Right kidney (tissue), 9 donors: ENCODE measurements at places on chromosomes 1 and 21.

DNA sequence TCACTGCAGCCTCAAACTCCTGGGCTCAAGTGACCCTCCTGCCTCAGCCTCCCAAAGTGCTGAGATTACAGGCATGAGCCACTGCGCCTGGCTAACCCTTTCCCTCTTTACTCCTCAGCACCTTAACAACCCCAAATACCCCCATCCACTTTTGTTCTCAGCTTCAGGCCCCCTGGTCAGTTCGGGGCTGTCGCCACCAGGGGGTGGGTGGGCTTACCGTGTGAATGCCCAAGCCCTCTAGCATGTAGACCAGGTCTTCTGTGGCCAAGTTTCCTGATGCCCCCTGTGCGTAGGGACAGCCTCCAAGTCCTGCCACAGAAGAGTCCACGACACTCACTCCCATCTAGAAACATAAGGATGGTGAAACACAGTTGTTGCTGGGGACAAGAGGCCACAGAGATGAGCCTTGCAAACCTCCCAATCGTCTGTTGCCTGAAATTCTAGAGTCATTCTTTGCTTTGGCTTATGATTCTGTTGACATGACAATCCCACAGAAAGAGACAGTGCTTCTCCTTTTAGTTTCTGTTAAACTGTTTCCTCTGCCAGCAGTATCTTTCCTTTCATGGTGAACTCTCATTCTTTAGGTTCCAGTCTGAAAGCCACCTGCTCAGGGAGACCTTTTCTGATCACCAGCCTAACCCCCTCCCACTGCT, 3.8 kb upstream of the GALE start:
- no peak for DNase-seq

- peak; percentile 95 for DNase-seq
Measured at GRCh38 chr1:112707221-112708001, 484 bp upstream of the RHOC start.

DNA sequence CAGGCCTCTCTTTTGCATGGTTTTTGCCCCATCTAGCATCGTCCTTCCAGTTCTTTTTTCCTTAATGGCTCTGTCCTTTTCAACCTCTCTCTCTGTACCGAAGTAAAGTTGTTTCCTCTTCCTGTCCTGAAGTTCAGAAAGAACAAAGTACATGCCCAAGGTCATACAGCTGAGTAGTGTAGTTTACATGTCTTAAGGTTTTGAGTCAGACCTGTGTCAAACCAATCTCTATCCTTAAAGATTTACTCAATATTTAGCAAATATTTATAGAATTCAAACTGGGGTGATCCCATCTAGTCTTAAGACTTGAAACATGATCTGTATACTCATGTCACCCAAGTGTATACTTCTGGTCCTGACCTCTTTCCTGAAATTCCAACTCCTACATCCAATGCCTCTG, 118.7 kb upstream of the SGIP1 start:
- no peak for DNase-seq

- no peak for DNase-seq
Measured at GRCh38 chr1:116698244-116698595, 30.7 kb upstream of the IGSF3 start.

DNA sequence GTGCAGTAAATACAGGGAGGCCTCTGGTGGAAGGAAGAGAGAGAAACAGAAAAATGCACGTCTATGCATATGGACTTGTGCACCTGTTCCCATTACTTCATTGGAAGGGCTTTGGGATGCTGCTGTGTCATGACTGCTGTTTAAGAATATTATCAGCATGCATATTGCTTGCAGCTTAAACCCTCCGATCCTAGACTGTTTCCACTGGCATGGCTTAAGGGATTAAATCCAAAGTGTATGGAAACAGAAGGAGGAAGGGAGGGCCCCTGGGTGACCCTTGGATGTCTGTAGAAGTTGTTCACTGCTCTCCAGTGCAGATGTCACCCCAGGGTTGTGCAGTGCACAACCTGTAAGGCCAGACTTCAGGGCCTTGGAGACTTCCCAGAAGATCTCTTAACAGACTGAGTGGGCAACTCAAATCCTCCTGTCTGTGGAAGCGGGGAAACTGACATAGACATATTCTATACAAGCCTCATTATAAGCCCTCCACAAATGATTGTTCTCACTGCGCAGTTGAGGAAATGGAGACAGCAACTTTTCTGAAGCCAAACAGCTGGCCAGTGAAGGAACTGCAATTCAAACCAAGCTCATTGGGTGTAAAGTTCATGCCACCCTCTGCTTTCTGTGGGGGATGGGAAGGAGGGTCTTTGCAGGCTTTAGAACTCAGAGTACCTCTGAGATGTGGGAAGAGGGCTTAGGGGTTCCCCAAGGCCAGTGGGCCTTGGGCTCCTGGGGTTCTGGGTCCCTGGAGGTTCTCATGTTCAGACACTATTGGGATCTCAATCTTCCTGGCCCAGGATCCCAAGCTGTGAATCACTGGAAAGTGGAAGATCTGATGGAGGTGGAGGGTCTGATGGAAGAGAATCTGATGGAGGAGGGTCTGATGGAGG, 73.8 kb downstream of the UMODL1 start:
- DNase-seq = no peak

DNA sequence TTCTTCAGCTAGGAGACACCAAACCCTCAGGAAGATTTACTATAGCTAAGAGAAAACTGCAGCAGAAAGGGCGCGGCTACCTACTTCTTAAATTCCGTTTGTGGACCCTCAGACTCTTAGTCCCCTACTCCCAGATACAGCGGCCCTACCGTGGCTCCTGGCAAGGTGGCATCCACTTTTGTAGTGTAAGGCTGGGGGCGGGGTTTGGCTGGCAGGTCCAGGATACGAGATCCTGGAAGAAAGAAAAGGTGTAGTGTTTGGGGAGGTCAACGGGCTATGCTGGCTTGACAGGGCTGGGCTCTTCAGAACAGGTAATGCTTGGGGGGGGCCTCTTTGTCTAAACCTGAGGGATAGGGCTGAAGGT, 280 bp downstream of the CREB3L4 start:
- DNase-seq = no peak

DNA sequence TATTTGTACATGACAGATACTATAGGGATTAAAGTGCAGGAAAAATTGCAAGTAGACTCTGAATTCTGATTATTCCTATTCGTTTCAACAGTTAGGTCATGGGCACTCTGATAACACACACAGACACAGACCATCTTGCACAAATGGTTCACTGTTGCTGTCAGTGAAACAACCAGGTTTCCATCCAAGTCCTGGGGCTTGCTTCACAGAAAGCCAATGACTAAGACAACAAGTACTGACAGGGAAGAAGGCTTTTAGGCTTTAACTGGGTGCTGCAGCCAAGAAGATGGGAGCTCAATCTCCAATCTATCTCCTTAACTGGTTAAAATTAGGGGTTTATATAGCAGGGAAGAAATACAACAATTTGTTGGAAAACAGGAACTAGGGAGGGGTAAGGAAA, 57.6 kb downstream of the RIMS3 start:
- no peak for DNase-seq

GRCh38 chr1:156368157-156368658, 803 bp upstream of the RHBG start:
- DNase-seq = peak; percentile 40

DNA sequence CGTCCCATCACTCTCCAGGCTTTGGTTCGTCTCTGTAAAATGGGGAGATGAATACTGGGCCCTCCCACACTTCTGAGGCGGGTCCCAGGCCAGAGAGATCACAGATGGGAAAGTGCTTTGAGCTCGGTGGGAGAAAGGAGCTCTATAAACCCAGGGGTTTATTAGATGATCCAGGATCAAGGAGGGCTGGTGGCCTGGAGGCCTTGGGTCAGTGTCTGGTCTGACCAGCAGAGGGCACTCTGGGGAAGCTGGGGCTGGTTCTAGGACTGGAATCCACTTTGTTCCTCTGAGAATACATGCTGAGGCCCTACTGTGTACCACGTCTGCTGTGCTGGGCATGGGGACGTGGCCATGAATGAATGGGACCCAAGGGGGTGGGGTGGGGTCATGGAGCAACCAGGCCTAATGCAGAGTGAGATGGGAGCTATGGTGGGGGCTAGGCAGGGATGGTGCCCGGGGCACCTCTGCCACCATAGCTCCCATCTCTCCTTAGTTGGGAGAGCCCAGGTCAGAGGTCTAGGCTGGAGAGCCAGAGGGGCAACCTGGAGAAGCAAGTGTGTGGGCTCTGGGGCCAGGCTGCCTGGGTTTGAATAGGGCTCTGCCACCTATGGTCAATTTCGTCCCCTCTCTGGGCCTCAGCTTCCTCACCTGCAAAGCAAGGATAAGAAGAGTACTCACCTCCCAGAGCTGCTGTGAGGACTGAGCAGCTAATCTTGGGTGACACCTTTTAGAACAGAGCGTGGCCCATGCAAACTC, 9.0 kb upstream of the FAM131C start:
- DNase-seq = peak; percentile 43

DNA sequence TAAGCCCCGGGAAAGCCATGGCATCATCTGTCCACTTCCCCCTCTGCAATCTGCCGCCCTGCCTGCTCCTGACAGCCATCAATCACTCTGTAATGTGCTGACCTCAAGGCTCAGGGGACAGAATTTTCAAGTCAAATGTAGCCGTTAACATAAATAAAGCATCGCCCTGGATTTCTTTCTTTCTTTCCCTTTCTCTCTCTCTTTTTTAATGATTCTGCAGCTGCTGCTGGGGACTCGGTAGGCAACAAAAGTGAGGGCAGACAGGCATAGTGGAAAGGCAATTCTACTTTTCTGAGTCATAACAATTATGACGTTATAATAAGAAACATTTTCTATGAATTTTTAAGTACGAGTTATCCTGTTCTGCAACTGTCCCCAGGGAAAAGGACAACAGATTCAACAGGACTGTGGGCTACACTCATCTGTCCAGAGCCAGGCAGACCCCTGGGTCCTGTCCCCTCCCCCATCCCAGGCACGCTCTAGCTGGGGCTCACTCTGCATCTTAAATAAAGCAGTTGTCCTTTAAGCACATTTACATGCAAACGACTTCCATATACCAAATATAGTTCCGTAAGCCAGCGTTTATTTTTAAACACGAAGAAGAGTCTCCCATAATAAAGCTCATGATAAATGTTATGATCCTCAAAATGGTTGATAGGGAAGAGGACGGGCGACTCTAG, 78.7 kb downstream of the SSBP3 start:
- DNase-seq = no peak

- DNase-seq = peak; percentile 37
Measured at GRCh38 chr1:53295726-53296116, 32.1 kb downstream of the LRP8 start.

GRCh38 chr1:120178799-120179756, 2.8 kb upstream of the SEC22B start:
- peak; percentile 22 for DNase-seq

GRCh38 chr1:201883786-201884185, 4.9 kb upstream of the SHISA4 start:
- no peak for DNase-seq

DNA sequence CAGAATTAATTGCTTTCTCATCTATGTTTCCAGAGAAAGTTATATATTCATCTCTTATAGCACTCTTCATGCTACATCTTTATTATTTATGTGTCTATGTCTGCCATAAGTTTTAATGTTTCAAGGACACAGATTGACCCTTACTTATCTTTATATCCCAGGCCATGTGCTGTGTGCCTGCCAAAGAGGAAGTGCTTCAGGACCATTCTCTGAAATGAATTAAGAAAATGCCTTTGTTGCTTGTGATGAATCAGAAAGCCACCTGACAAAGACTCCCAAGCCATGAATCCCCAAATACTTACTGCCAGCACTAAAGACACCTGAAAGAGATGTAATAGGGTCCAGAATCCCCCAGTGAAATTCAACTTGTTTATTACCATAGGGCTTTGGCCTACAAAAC, 342.1 kb upstream of the C1orf87 start:
- no peak for DNase-seq

DNA sequence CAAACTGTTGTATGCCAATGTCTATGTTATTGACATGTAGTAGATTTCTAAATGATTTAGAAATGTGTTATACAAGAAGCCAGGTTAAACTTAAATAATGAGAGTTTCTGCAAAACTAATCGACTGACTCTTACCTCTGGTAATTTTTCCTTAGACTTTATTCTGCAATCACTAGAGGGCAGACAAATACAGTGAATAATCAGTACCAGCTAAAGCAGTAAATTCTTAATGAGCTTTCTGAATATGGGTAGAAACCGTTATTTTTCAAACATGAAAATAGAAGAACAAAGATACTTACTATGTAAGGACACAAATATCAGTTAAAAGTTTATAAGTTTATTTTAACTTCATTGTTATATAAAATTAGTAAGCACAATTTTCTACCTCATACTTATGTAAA, 97.9 kb upstream of the RGS1 start:
- DNase-seq = no peak

DNA sequence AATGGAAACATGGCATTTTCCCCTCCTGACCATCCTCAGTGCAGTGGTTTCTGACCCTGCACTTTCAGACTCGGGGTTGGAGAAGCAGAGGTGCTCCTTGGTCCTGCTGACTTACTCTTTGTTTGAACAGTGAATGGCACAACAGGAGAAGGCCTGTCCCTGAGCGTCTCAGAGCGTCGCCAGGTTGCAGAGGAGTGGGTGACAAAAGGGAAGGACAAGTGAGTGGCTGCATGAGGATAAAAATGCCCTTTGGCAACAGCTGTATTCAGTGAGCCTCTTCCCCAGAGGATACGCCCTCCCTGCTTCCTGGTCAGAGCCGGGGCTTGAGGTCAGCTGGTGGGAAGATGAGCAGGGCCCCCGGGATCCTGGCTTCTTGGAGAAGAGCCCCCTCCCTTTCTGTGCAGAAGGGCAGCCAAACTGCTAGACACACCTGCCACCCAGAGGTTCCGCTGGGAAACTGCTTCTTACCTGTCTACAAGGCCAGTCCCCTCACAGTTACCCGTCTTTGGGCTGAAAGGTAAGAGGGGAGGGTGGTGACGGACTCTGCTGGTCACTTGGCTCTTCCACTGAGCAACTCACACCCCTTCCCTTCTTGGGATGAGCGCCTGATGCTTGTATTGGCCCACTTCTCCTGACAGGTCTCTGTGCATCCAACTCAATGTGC, 16.6 kb downstream of the NPL start:
- DNase-seq = no peak

DNA sequence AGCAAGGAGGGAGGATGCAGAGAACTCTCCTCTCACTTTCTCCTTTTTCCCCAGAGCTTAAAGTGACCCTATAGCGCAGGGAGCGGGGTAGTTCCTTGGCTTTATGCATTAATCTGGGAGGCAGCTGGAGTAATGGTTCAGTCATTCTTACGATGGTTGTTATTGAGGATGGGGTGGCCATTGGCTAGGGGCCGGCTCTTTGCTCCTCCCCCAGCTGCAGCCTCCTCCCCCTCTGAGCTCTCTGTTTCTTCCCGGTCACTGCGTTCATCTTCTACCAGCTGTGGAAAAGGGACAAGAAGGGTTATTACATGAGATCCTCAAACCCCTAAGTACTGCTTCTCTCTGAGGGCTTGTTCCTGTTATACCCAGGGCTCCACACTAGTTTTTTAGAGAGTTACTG, 8.6 kb downstream of the CERS2 start:
- no peak for DNase-seq

GRCh38 chr1:234841710-234842231, 231.8 kb upstream of the IRF2BP2 start:
- no peak for DNase-seq
